ENCODE measurements at places on chromosomes 2 and 18.

DNA sequence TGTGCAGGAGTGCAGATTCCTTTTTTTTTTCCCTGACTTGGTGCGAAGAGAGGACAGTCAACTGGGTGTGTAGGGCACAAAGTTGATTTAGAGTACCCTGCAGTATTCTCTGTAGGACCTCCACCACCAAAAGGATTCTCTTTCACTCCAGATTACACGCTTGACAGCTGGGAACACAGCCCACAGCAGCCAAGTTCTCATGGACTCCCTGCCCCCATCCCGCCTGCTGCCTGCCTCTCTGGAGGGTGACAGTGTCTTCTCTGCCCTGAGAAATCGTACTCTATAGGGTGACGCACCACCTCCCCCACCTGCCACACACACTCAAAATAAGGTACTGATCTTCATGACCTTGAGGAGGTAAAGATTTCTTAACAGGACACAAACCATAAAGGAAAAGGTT is 26.6 kb upstream of the IHH start:
- DNase-seq, result no peak

DNA sequence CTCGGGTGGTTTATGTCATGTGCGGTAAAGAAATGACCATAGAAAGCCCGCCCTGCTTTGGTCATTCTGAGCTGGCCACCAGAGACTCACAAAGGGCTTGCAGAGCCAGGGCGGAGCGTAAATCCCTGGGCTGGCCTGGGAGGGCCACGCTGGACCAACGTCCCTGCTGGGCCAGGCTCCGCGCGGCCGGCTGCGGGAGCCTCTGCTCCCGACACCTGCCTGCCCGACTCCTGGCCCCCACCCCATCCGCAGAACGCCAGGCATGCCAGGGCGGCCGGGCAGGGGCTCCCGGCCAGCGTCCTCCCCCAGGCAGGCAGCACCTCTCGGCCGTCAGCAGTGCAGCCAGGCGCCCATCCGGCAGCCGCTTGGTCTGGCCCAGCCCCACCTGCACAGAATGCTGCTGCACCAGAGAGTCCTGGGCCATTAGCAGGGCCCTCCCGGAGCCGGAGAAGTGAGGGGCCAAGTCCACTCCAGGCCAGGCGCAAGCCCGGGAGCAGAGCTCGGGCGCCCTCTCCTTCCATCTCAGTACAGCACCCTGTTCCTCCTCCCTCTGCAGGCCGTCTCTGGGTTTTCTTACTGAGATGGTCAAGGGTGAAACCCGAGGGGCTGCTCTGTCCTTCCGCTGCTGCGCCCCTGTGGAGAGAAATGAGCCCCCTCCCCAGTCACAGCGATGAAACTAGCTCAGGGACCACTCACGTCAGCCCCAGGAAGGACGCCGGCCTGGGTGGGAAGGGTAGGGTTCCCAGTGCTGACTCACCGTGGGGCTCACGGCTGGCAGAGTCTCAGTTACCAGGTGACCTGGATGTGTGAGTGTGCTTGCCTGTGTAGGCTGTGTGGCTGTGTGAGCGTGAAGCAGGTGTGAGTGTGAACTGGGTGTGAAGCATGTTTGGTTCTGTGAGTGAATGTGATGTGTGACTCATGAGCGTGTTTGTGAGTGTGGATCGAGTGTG is 83.3 kb downstream of the PTGR3 start:
- DNase-seq, result no peak

DNA sequence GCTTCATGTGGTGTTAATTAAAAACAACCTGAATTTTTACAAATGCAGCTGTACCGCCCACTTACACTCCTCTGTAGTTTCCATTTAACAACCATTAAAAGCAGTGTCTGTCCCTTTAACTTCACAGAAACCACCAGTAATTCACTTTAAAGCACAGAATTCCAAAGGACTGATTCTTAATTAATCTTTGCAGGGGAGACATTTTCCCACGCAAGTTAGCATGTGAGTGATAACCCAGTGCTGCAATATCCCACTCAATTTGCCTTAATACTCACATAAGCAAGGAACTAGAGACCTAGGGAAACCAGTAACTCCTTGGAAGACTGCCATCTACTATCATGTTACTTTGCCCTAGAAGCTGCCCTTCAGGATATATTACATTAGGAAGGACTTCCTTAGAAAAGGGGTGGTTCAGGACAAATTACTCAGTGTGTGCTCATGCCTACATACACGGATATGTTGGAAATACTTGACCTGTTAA is 102.3 kb downstream of the OSR1 start:
- DNase-seq, result peak; percentile 13

DNA sequence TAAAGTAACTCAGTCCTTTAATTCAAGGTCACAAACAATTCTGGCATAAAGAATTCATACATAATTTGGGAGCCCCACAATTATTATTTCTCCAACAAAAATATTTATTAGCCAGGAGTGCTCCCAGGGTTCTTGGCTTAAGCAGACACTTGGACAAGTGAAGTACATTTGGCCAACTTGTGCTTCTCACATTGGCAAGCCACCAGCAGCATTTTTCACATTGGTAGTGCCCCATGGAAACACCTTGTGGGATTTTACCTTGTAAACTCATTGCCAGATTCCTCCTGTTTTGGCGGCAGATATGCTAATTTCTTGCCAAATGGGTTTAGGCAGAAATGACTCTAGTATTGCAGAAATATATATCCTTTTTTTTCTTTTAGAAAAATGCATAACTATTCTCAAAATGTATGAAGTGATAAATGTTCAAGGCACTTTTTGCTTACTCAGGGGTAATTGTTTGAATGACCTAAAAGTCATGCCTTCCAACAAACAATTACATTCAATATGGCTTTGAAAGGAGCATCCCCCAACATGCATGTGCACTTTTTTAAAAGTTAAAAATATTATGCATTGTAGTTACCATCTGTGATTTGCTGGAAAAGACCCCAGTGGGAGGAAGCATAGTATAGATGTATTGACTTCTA is 113.5 kb downstream of the CSRNP3 start:
- DNase-seq, result no peak

DNA sequence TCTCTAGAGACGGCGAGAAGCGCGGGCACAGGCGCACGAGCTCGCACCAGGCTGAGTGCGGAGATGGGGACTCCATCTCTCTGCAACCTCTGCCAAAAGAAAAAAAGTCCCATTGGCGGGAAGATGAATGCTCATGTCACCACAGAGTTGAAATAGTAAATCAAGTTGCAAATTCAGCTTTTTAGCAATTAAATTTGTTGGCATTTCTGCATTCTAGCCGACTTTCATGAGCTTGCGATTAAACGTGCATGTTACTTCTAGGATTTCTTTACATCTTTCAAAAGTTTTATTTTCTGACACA is 588 bp downstream of the CHAC2 start:
- DNase-seq, result no peak

GRCh38 chr2:226220511-226220910 is 579.1 kb downstream of the IRS1 start:
- DNase-seq, result no peak

- no peak for DNase-seq
These were observed 955.4 kb upstream of the POU3F3 start for GRCh38 chr2:103898561-103898960.

DNA sequence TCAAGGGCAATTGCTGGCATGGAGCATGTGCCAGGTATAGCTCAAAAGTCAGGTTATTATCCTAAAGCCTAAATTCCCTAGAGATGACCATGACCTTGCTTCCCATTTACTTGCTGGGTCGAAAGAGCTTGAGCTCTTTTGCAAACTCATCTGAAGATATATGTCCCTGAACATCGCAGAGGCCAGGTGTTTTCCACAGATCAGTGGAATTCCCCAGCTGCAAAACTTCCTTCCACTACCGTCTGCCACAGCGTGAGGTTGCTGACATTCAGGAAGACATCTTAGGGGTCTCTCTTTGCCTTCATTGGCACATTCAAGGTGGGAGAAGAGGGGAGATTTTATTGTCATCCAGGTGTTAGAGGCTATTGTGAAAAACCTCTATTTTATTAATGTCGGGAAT is 171.0 kb downstream of the MIB1 start:
- DNase-seq, result no peak

DNA sequence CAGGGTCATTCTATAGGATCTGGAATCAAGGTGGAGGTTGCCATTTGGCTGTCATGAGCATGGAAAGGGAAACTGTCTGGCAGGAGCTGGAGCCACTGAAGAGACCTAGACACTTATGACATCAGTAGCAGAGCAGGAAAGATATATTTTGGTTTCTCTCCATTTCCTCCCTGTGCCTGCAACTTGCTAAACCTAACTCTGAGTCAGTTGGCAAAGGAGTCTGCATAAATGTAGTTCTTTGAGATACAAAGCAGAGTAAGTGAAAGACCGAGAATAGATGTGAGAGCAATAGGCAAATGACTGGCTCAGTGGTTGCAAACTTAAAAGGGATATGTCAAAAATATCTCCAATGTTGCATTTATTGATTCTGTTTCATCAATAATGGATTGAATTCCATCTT is 757.7 kb downstream of the KCNJ3 start:
- no peak for DNase-seq
